ENCODE measurements at places on chromosomes 5 and 9. TPM values are rescaled to one million over a fixed set of nuclear protein-coding genes. Genes with fewer than 3 reads are reported as not detected.

DNA sequence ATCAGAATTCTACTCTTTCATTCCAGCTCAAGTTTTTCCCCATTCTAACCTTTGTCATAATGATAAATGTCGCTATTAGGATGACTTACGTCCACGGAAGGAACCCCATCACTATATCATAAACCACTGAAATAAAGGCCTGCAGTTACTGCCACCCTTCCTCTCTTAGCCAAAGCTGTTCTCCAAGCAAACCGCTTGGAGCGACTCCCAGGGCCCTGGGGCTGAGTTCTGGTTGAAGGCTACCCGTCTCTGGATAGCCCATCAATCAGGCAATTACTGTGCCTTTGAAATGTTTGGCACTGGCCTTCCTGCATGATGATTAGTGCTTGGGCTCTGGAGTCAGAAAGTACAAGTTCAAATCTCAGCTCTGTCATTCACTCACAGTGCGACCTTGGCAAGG, 386.0 kb downstream of the SPOCK1 start:
- no peak for DNase-seq

GRCh38 chr5:170504616-170505266, 921 bp downstream of the KCNIP1 start:
- DNase-seq: no peak

GRCh38 chr9:108579757-108580439, 275.9 kb downstream of the ACTL7B start:
- no peak for DNase-seq

The GLRA1 gene
- not detected for total RNA-seq

The CARD9 gene
- total RNA-seq: 1.3 TPM

- no peak for DNase-seq
Measured at GRCh38 chr5:38154615-38155204, 103.6 kb upstream of the EGFLAM start.

GRCh38 chr9:111895996-111896941, at the start of gene UGCG:
TSS of gene UGCG (plus strand) at chr9:111896814. CDS start at chr9:111897216, 402 bp downstream.
- DNase-seq: peak; percentile 89

The CCL19 gene
- not detected for total RNA-seq

GRCh38 chr9:19171271-19171670, 44.0 kb upstream of the PLIN2 start:
- DNase-seq: no peak

- DNase-seq: no peak
Measured at GRCh38 chr9:122127396-122127798, 32.2 kb downstream of the NDUFA8 start.

GRCh38 chr5:78771260-78772205, 123.0 kb upstream of the LHFPL2 start:
- no peak for DNase-seq

The VDAC1 gene
- 216 TPM for total RNA-seq

GRCh38 chr5:103718108-103718507, 155.5 kb upstream of the NUDT12 start:
- no peak for DNase-seq

The SIMC1 gene
- total RNA-seq: 29.2 TPM

The GRIN3A gene
- not detected for total RNA-seq

DNA sequence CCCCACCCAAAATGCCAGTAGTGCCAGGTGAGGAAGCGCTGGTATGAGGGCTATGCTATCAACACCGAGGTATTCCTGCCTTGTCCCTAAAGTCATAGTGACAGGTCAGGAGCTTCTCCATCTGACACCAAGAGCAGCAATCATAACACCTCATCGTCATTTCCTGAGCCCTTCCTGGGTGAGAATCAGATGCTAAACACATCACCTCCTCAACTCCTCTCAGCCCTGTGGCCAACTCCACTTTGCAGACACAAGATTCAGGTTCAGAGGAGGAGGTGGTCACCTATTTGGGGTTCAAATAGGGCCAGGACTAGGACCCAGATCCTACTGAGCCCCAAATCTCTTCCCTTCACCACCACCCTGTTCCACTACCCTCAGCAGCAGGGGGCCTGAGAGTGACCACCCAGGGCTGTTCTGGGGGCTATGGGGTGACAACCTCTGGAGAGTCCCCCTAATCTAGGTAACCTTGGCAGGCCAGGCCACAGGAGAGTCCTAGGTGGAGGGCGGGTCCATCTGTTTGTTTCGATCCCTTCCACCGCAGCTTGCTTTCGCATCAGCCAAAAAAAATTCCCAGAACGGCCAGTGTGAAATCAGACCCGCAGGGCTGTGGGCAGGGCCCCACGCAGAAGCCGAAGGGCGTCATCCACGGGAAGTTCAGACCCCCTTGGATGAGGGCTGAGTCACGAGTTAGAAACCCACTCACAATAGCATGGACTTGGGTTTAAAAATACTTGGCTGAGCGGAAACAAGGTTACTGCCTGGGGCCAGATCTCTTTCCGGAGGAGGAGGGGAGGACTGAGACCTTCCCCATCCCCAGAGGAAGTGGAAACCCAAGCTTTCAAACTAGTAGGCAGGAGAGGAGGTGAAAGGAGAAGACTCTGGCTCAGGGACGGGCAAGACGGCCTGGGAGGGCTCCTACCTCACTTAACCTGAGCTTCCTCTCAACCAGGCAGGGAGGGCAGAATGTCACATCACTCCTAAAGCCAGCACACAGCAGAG, 8.7 kb downstream of the STK10 start:
- peak; percentile 69 for DNase-seq

GRCh38 chr9:119667916-119668315, 298.7 kb upstream of the BRINP1 start:
- no peak for DNase-seq

The NDUFA8 gene
- 36.1 TPM for total RNA-seq

Data from activated CD4-positive, alpha-beta memory T cell treated with anti-CD3 and anti-CD28 coated beads, Interleukin-2, amount 10 ng/mL, durations not matched to agents 7 days and 5 days (primary cell).